ENCODE measurements at places on chromosomes 2 and 18.

GRCh38 chr2:237885931-237886684 lies 26.7 kb downstream of the RAMP1 start:
- no peak for DNase-seq

DNA sequence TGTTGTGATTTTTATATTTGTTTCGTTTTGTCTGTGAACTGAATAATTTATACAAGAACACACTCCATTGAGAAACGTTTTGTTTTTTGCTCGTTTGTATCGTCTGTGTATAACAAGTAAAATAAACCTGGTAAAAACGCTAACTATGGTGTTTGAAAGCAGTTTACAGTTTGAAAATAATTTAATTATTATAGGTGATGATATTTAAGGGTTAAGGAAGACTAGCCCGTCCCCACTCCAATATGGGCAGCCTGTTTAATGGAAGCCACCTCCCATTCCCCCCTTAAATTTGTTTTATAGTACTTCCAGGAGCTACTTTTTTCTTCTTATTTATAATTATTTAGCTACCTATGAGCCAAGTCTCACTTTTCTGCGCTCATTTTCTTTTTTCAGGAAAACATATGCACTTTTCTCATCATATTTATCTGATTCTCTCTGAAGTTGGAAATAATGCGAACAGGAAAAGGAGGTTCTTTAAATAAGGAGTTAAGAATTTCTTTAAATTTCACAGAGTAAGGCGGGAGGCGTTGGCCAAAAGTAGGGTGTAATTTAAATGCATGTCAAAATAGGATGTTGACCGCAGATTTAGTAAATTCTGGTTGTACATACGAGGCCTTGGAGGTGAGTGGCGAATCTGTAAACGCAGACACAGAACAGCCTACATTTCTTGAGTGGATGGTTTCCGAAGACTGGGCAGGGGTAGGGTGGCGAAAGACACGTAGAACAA lies 9.8 kb downstream of the TBR1 start:
- no peak for DNase-seq

GRCh38 chr2:43622931-43623451 lies 14.1 kb upstream of the PLEKHH2 start:
- no peak for DNase-seq

DNA sequence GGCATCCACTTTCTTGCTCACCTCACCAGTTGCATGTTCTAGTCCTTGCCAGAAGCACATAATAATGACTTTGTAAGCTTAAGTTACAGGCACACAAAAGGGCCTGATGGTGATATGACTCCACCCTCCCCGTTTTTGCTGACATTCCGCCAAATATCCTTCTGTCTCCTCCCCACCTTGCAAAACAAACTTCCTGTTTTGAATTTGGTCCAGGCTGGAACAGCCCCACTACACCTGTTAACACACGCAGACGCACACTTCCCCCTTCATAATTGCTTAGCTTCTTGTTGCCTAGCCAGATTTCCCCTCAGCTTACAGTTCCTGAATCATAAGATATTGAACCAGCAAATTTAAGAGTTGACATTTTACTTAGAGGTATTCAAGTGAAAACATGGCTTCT lies at the start of gene MGAT5:
MGAT5 (plus strand) TSS at position 269 of the 400 bp plus-strand sequence. CDS start 332 bp downstream, outside the sequence.
- no peak for DNase-seq

GRCh38 chr18:34567857-34568256 lies 142.2 kb upstream of the DTNA start:
- DNase-seq = no peak

GRCh38 chr2:758073-758820 lies 81.0 kb upstream of the TMEM18 start:
- no peak for DNase-seq

DNA sequence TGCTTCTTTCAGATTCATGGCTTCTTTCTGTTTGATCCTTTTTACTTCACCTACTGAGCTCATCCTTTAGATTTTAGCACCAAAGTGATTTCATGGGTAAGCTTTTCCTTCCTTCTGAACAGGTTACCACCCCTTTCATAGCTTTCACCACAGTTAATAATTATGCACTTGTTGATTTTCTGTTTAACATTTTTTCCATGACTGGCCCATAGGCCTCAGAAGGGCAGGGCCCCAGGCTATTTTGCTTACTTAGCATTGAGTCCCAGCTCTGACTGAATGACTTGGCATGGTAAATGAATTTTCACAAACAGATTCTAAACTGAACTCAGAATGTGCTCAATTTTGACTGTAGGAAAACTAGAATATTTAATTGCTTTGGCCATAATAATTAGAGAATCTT lies 177.0 kb downstream of the GCA start:
- no peak for DNase-seq

- DNase-seq = no peak
Measured at GRCh38 chr2:174342686-174343342, 8.1 kb downstream of the SP9 start.

- DNase-seq = no peak
Measured at GRCh38 chr18:46424898-46425297, 232.1 kb downstream of the LOXHD1 start.

DNA sequence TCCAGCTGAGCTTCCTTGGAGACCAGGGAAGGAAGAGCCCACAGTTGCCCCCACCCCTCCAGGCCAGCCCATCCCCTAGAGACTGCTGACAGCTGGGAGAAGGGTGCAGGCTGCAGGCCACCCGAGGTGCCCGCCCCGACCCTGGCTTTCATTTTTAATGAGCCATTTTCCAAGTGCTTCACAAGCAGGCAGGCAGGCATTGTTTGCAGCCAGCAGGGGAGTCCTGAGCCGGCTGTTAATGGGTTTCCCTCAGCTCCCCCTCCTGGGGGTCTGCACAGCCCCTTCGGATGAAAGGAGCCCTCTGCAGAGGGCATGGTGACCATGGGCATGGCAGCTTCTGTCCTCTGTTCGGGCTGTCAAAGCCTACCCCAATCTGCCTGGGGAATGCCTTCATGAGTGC lies 94.5 kb downstream of the ZBTB7C start:
- no peak for DNase-seq

- DNase-seq = no peak
Measured at GRCh38 chr2:174344716-174345461, 10.1 kb downstream of the SP9 start.

All from stimulated activated CD4-positive, alpha-beta T cell treated with anti-CD3 and anti-CD28 coated beads, Interleukin-2, amount 100 ng/mL, for 4 hours (primary cell).